Activated naive CD8-positive, alpha-beta T cell treated with anti-CD3 and anti-CD28 coated beads for 36 hours (primary cell): ENCODE measurements at places on chromosomes 12 and 14. TPM values are rescaled to one million over a fixed set of nuclear protein-coding genes. Genes with fewer than 3 reads are reported as not detected.
A peak's percentile ranks its signal among the peaks of the same experiment; 100 is the strongest.

GRCh38 chr14:71416392-71416791 is 509.1 kb downstream of the PCNX1 start:
- DNase-seq, result no peak

DNA sequence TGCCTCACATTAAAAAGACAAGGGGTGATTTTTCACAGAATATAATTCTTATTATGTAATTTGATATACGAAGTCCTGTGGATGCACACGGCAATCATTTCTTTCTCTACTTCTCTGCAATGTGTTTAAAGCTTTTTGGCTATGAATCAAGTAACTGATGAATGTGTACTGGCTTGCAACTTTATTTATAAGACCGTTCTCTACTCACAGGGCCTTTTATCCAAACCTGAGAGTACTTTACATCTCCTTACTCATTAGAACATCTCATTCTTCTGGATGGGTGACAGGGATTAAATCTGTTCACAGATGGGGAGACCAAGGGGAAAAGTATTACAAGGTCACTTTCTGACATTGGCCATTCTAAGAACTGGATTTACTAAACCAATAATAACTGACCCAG is 215.8 kb upstream of the DIO2 start:
- no peak for DNase-seq

GRCh38 chr14:92982956-92983355 is 60.0 kb downstream of the CHGA start:
- DNase-seq, result no peak

The SMOC1 gene
- not detected for total RNA-seq

The PTHLH gene
- total RNA-seq, result not detected

The ZDHHC22 gene
- not detected for total RNA-seq

- DNase-seq, result no peak
Measured at GRCh38 chr12:3791256-3791874, 38.5 kb upstream of the CRACR2A start.

The GXYLT1 gene
- 7.0 TPM for total RNA-seq

DNA sequence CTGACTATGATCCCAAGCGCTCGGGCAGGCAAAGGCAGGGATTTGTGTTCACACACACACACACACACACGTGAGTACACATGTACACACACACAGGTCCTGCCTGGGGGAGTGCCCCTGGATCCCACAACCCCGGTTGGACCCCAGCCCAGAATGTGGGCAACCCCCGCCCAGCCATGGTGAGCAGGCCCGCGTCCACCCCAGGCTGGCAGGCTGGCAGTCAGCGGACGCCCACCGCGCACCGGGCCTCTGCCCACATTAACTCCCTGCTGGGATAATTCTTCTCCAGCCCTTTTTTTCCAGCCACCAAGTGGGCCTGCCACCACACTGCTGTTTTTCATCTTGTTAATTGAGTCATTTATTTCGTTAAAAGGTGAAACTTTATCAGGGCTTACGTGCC is 256.2 kb downstream of the BCL11B start:
- no peak for DNase-seq

The TAS2R30 gene
- 0.86 TPM for total RNA-seq

The PSMC6 gene
- total RNA-seq, result 117 TPM

GRCh38 chr14:99529899-99530298 is 48.7 kb downstream of the CCNK start:
- no peak for DNase-seq

The FAM222A gene
- total RNA-seq, result 1.8 TPM

DNA sequence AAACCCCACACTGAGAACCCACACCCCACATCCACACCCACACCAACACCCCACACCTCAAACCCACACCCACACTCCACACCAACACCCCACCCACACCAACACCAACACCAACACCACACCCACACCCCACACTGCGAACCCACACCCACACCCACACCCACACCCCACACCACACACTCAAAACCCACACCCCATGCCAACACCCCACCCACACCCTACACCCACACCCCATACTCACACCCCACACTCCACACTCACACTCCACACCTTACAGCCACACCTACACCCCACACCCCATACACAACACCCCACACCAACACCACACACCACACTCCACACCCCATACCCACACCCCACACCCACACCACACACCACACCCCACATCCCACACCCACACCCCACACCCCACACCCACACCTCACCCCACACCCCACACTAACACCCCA is 38.0 kb downstream of the TMEM120B start:
- DNase-seq, result no peak

DNA sequence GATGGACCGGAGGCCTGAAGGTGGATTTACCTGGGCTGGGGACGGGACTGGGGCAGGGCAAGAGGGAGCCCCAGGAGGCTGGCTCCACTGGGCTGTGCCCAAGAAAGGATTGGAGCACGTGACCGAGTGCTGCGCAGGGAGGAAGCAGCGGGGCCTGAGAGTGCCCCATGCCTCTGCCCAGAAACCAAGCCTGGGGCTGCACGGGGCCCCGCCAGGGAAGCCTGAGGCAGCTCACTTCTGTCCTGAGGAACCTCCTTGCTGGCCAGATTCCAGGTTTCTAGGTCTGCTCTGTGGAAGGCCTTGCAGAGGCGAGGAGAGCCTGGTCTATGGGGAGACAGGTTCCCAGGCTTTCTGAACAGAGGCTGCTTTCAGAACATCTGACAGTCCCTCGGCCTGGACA is 10.4 kb downstream of the NGB start:
- DNase-seq, result no peak

- DNase-seq, result no peak
Measured at GRCh38 chr12:10409392-10409791, at the start of gene KLRC4. TSS of gene KLRC4 (minus strand) at chr12:10409757. CDS start at chr12:10409575, 182 bp downstream.

The WNT5B gene
- total RNA-seq, result 0.08 TPM

The STXBP6 gene
- total RNA-seq, result not detected

The TAS2R8 gene
- total RNA-seq, result not detected

- DNase-seq, result peak; percentile 83
Measured at GRCh38 chr12:50059440-50060119, 2.2 kb downstream of the ASIC1 start.

The NKX2-1 gene
- not detected for total RNA-seq

GRCh38 chr14:23559010-23559925 is 3.2 kb downstream of the THTPA start:
- peak; percentile 70 for DNase-seq

- no peak for DNase-seq
Measured at GRCh38 chr14:86296173-86296572, 766.2 kb downstream of the FLRT2 start.

DNA sequence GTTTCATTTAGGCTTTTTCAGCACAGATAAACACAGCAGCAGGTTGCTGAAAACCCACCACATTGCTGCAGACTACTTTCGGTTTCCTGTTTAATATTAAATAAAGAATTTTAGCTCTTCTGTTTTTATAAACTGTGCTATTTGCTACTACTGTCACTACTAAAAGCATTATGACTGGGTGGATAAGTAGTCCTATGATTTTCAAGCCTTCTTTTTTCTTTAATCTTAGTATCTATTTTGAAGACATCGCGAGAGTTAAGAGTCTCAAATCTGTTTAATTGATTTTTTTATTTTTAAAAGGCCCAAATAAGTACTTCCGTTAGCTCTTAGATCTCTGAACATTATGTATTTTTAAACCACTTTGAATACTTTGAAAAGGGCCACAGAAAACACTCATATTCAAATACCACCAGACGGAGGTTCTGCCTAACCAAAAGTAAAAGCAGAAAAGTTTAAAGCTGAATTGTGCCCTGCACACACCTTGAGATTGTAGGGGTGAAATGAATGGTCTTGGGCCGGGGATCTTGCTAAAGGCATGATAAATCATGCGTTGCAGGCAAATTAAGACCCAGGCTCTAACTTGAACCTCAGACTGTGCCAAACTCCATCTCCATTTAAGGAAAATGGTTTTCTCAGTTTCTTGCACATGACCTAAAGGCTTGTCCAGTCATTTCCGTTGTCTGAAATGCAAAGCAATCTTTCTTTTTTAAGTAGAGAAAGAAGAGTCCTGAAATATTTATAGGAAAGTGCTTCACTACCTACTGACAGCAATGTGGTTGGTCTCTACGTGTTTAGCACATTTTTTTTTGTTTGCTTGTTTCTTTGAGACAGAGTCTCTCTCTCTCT is 13.6 kb upstream of the FOXN3 start:
- peak; percentile 50 for DNase-seq

GRCh38 chr12:93521225-93522080 is 51.0 kb upstream of the SOCS2 start:
- no peak for DNase-seq

- no peak for DNase-seq
Measured at GRCh38 chr14:87955501-87955900, 37.5 kb downstream of the GALC start.

DNA sequence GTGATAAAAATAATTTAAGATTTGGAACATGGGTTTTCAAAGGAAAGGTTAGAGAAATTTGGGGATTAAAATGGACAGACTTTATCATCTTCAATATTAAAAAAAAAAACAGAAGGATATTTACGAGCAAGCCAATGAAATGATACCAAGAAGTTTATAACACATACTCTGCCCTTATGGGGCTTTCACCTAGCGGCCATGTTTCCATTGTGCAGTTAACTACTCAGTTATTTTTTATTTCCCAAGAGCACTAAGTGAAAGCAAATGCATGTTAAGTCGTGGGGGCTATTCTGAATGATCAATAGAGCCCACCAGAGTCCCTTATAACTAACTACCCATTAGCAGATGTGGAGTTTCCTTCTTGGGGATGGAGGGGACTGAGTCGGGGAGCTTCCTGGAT is 53.9 kb downstream of the ETV6 start:
- no peak for DNase-seq

GRCh38 chr12:50932787-50933280 is 19.5 kb upstream of the HIGD1C start:
- no peak for DNase-seq

DNA sequence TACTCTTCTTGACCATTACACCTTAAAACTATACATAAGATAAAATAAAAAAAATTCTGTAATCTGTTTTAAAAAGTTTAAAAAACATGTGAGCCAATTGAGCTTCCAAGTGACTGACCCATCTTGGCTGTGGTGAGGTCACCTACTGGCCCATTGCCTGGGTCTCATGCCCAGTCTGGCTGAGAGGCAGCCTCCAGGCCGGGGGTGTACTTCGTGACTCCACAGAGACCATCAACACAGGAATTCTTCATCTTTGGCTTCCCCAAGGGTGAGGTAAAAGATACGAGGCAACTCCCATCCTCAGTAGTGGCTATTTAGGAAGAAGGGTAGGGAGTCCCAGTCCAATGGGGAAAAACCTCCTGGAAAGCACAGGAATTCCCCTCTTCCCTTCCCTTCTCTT is 113.2 kb downstream of the APAF1 start:
- DNase-seq, result no peak

GRCh38 chr14:101069666-101070362 is 166.3 kb upstream of the RTL1 start:
- DNase-seq, result no peak

DNA sequence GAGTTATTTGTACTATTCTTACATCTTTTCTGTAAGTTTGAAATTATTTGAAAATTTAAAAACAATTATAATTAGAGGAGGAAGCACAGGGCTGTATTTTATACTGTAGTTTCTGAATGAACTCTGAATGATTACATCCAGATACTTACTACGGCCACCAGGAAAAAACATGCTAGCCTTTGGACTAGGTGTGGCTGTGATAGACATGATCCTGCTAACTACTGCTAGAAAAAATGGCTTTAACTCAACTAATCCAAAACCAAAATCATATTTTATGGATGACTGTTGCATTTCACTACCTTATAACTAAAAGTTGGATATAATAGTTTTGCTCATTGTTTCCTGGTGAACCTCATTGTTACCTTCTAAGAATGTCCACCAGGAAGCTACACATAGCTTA is 15.1 kb upstream of the SLC25A3 start:
- no peak for DNase-seq

DNA sequence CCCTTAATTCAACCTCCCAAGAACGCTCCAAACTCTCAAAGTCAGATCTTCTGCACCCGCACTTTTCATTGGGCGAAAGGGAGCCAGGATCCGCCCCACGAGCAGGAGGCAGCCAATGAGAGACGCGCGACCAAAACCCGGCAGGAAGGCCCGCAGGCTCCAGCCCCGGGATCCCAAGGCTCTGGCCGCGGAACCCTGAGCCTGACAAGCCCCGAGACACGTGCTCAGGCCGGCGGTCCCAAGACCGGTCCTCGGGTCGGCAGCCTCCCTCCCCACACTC is 438 bp downstream of the DDX54 start:
- peak; percentile 90 for DNase-seq

- DNase-seq, result no peak
Measured at GRCh38 chr14:36301159-36301558, 19.3 kb downstream of the MBIP start.

The KCNH3 gene
- 10.2 TPM for total RNA-seq

The BEGAIN gene
- total RNA-seq, result 6.6 TPM

GRCh38 chr14:53663709-53664108 is 292.9 kb downstream of the BMP4 start:
- DNase-seq, result no peak
